ENCODE measurements at places on chromosomes 3 and 15.

DNA sequence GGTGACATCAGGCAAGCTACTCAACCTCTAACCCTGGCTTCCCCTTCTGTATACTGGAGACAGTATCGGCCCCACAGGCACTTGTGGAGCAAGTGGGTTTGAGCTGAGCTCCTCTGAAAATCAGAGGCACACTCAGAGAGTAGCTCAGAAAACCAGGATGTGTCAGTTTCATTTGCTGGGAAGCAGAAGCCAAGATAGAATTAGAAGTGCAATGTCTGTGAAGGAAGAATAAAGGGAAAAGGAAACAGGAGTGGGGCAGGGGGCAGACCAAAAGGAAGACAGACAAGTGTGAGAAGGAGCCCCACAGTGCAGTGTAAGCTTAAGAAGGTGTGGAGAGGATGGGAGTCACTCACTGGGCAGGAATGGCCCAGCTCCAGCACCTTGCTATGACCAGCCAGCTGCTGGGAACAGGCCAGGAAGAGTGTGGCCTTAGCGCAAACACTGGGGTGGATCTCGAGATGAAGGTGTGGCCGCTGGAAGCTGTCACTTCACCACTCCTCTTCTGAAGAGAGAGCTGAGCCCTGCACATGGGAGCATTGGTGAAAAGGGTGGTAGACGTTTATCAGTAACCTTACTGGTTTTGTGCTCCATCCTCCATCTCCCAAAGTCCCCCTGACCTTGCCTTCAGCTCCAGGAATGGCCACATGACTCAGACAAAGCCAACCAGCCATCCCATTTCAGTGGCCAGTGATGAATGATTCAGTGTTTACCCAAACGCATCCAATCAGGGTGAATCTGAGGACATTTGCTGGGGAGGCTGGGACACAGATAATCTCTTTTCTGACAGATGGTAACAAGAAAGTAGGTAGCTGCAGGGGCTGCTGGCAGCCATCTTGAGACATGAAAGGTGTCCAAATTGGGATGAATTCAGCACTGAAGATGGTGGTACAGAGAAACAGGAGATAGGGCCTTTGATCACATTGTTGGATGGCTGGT is 108.4 kb downstream of the SHQ1 start:
- no peak for DNase-seq

- no peak for DNase-seq
Measured at GRCh38 chr3:176848431-176849214, 348.7 kb downstream of the TBL1XR1 start.

GRCh38 chr3:43948013-43948412 is 257.3 kb downstream of the ABHD5 start:
- no peak for DNase-seq

DNA sequence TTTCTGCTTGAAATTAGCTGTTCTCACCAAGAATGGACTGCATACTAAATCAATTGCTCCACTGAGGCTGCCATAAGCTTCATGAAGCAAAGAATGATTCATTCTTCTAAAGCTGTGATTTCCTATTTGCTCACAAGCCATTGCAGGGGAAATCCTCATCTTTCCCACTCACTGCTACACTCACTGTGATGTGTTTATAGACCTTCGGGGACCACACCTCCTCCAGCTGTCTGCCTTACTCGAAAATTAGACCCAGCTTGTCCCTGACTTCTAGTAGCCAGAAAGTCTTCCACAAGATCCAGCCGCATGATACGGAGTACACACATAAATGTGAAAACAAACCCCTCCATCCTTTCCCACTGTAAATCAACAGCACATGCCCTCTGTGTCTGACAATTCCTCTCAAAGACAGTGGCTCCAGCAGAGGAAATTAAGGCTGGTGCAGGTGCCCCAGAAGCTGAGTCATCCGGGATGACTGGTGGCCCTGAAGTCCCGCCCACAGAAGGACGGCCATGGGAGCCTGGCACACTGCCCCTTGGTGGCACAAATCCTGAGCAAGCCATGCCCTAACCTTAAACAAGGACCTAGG is 172.0 kb downstream of the STT3B start:
- peak; percentile 26 for DNase-seq

DNA sequence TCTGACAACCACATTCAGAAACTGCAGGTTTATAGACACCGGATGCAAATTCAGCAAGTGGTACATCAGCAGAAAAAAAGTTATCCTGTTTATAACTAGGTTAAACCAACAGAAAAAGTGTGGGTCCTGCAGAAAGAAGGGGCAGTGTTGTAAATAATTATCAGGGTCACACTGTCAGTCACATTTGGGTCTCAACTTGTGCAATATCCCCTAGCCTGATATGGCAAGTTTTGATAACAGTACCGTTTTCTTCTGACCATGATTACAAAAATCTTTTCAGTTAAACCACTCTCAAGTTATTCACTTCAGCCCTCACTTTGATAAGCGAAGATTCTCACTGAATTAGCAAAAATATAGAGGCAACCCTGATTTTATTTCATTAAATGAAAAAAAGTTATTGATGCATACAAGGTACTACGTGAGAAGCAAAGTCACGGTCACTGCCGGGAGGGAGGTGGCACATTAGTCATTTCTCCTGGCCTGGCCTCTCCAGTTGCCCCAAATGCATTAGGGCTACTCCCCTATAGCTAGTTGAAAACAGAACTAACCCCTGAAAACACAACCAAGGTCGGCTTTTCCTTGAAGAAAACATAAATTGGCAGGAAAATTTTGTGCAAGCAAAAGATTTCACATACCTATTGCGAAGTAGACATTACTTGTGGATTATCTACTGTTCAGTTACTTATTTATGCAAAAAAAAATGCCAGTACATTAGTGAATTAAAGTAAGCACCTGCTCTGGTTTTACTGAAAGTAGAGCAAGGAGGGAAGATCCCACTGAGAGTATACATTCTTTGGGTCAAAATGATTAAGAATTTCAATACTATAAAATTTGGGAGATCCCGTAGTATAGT is 28.6 kb downstream of the IL5RA start:
- DNase-seq = no peak

DNA sequence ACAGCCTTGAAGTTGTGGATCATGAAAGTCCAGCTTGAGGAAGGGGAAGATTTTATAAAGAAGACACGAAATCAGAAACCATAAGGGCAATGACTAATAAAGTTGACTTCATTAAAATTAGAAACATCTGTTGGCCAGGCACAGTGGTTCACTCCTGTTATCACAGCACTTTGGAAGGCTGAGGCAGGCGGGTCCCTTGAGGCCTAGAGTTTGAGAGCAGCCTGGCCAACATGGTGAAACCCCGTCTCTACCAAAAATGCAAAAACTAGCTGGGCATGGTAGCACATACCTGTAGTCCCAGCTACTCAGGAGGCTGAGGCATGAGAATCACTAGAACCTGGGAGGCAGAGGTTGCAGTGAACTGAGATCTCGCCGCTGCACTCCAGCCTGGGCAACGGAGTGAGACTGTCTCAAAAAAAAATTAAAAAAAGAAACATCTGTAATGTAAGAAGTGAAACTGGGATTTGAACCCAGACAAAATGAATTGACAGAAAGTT is 7.9 kb upstream of the UBXN7 start:
- no peak for DNase-seq

- DNase-seq = no peak
Measured at GRCh38 chr3:125150525-125151441, 61.8 kb downstream of the SLC12A8 start.

DNA sequence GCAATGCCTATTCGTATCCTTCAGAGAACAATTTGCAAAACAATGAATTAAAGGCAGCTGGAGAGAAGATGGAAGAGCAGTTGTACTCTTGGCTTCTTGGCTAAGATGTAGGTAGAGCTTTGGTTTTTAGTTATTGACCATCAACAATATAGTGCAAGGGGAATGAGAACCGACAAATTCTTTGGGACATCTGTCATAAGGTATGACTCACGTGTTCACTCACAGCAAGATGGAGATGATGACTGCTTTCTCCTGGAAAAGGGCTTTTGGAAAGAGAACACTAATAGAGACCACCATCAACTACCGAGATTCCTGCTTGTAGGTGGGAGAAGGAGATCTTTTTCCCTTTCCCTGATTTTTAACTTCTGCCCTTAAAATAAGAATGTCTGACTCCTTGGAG is 234.9 kb downstream of the NTRK3 start:
- no peak for DNase-seq

All from tibial artery (tissue), 4 donors.